Renal cortex interstitium (tissue), 15 donors: ENCODE measurements at places on chromosomes 2 and 18. TPM values are rescaled to one million over a fixed set of nuclear protein-coding genes. Genes with fewer than 3 reads are reported as not detected.

DNA sequence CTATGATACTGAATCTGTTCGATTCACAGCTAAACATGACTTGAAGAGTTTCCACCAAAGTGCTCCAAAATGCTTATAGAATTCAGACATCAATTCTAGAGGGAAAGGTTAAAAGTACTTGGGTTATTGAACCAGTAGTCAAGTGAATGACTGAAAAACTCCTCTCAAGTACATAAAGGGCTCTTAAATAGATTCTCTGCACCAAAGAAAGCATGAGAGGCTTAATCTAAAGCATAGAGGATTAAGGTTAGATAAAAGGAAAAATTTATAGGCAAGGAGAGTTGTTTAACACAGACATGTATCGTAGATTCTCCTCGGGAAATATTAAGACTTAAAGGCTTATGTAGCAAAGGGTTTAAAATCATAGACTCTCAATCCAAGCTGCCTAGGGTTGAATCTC is 701.4 kb downstream of the ERBB4 start:
- DNase-seq = no peak

- no peak for DNase-seq
Measured at GRCh38 chr2:8821276-8822217, 15.9 kb downstream of the KIDINS220 start.

DNA sequence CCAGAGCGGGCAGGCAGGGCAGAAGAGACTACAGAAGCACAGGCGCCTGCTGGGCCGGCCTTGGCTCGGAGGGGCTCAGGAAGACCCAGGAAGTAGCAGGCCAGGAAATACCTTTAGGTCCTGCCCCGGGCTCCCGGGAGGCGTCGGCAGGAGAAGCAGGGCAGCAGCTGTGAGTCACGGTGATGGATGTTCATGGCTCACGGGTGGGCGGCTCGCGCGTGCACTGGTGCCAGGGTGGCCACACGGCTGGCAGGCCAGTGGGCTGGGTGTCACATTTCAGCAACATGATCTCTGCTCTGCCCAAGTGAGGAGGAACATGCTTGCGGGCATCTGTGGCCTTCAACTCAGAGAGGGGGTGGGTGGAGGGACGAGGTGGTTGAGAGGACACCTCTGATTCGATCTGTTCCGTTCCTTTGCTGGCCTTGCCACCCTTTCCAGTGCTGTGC is 139.3 kb downstream of the KLHL29 start:
- peak; percentile 65 for DNase-seq

- no peak for DNase-seq
Measured at GRCh38 chr2:60832621-60833020, 48.8 kb upstream of the REL start.

DNA sequence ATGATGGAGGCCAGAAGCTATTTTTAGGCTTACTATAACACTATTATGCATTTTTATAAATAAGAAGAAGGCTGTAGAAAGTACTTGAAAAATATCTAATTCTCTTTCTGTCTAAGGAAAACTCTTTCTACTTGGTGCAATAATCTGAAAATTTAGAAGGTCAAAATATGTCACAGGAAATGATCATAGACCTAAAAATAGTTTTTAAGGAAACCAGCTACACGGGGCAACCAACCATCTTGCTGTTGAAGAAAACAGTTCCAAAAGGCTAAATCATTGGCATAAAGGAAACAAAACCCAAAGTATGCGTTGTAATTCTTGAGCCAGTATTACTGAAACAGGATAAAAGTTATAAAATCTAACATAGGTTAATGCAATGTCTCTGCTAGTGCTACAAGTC is 40.2 kb downstream of the SOCS6 start:
- no peak for DNase-seq

GRCh38 chr18:66557091-66557490 is 46.8 kb downstream of the CDH19 start:
- no peak for DNase-seq

DNA sequence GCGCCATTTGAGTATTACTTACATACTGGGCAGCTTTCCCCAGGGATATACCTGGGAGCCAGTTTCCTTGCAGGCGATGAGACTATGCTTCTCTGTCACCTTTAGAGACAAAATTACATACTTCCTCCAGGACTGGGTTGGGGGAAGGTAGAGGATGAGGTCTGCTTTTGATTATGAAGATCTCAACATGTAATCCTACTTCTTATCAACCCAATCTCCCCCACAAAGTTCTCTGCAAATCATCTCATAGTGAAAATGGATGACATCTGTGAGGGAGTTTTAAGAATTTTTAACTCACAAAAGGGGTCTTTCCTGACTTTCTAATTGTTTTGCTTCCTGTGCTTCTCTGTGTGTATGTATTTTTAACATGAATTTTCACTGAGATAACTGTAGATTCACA is 81.9 kb downstream of the TMEM131 start:
- no peak for DNase-seq

DNA sequence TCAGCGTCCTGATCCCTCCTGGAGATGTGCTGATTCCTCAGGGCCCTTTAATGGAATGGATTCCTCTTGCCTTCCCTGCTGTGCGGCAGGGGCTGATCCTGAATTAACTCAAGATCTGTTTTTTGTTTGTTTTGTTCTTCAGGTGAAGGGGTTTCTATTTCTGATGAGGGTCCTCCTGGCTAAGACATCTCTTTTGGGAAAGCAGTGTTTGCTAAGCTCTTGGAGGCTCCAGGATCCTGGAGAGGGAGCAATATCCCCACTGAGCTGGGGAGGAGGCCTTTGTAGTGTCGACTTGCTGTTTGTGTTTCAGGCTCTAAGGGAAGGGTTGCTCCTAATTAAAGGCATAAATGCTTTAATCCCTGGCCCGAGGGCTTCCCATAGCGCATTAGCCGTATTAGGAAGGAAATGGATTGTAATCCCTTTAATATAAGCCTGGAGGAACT is 65.3 kb upstream of the FOXI3 start:
- no peak for DNase-seq

DNA sequence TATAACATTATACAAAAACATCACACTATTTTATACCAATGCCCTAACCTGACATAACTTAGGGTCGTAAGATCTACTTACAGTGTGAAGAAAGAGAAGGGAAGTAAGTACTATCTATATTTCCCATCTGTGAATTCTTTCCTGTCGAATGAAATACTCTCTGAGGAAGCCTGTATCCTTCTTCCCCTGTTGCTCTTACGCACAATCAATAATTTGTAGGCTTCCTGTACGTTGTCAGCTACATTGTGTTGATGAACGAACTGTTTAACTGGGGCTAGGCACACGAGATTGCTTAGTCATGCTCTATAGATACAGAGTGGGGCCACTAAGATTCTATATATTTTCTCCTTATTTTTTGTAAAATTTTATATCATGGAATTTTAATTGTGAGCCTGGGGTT is 1125.0 kb upstream of the CELF4 start:
- no peak for DNase-seq

GRCh38 chr2:239693761-239694415 is 293.1 kb upstream of the HDAC4 start:
- DNase-seq = no peak

DNA sequence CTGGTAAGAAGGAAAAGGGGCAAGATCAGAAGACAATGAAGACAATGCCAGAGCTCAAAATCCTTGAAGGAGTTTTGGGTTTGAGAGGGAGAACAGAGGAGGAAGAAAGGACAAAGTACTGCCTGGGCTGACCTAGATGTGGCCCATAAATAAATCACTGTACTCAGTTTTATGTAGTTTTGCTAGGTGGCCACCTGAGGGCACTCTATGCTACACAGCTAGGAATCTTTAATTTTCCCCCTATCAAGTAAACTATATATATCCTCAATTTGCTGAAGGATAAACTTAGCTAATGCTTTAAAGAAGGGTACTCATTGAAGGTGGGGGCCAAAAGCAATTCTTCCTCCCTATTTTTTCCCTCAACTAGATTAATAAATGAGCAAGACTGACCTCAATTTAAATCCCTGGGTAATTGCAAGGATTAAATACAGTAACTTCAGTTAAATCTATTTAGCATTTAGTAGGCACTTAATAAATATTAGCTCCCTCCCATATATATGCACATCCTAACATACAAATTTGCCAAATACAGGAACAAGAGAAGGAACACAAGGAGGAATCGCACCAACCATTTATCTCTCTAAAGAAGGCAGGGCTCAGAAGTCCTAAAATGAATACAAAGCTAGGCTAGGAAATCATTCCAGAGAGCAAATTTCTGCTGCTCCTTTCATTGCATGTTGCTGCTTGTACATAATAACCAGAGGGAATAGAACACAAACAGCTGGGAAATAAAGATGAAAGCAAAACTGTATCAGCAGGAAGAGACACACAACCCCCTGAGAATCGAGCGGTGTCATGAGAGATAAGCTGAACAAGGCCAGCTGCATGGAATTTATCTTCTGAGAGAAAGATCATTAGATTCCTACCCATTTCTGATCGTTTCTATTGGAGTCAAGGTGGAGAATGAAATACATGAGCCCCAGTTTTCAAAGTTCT is 540.1 kb downstream of the NRXN1 start:
- peak; percentile 3 for DNase-seq

DNA sequence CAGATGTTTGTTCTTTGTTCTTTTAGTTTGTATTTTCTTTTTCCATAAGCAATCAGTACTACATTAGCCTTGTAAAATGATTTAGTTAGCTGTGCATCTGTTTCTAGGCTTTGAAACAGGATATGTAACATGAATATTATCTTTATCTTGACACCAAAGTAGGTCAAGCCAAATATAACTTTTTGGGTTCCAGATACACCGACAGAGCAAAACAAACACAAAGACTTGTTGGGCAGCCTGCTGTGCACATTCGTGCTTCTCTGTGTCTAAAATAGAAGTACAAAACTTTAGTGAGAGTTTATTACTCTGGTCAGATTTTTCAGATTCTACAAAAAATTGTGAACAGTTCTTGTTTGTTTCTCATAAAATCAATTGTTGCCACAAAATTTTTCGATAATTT is 1059.3 kb upstream of the GYPC start:
- DNase-seq = no peak

DNA sequence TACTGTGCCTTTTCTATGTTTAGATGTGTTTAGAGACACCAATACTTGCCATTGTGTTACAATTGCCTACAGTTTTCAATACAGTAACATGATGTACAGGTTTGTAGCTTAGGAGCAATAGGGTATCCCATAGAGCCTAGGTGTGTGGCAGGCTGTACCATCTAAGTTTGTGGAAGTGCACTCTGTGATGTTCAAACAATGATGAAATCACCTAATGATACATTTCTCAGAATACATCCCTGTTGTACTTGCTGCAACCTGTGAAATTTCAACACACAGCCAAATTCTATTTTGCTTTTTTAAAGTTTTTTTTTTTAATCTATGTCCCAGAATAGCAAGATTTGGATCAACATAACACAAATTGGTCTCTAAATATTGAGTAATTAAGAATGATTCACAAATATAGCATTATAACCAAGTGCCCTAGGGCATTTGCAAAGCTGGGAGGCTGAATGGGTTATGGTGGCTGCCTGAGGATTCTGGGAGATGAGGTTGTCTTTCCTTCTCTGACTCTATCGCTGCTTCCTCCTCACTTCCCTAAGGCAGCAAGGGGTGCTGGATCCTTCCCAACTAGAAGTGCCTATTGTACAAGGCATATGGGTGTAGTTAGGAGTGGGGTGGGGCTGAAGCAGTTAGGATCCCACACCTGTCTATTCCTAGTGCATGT is 78.3 kb downstream of the SKA1 start:
- no peak for DNase-seq

- no peak for DNase-seq
Measured at GRCh38 chr2:46970334-46971288, 55.0 kb upstream of the MCFD2 start.

GRCh38 chr2:168780669-168781071 is 21.8 kb upstream of the NOSTRIN start:
- no peak for DNase-seq

- no peak for DNase-seq
Measured at GRCh38 chr2:20806286-20806685, 16.6 kb downstream of the LDAH start.

- DNase-seq = no peak
Measured at GRCh38 chr2:179165356-179166000, 99.2 kb downstream of the SESTD1 start.

The PAPOLG gene
- 23.0 TPM for polyA plus RNA-seq

The GCKR gene
- polyA plus RNA-seq = 0.20 TPM

The NT5C1B gene
- polyA plus RNA-seq = 1.2 TPM

The STPG4 gene
- 0.37 TPM for polyA plus RNA-seq
